ENCODE measurements at places on chromosomes 16 and 17.

DNA sequence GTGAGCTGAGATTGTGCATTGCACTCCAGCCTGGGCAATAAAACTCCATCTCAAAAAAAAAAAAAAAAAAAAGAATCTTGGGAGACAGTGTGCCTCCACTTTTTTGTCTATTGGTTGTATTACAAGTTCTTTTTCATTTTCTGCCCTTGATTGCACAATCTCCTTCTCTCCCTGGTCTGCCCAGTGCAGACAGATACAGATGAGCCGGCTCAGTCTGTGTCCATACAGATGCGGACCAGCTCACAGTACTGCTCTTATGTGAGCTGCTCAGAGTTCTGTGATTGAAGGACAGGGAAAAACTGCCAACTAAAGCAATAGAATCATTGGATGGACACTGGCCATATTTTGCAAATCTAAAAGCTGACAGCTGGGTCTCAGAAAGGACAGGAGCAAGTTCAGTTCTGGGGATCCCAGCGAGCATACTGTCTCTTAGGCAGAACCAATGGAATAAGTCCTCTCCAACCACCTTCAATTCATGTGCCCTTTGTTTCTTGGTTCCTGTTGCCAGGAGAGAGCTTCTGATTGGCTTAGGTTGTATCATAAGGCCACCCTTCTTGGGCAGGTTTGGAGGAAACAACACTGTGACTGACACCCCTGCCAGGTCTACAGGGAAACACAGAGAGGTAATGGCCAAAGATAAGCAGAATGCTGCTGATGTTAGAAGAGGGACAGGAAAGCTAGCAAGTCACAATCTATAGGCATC is 495.6 kb upstream of the HSBP1 start:
- no peak for DNase-seq

- DNase-seq: peak; percentile 95
Observed at GRCh38 chr17:42311240-42312034, 23.1 kb downstream of the STAT5A start.

DNA sequence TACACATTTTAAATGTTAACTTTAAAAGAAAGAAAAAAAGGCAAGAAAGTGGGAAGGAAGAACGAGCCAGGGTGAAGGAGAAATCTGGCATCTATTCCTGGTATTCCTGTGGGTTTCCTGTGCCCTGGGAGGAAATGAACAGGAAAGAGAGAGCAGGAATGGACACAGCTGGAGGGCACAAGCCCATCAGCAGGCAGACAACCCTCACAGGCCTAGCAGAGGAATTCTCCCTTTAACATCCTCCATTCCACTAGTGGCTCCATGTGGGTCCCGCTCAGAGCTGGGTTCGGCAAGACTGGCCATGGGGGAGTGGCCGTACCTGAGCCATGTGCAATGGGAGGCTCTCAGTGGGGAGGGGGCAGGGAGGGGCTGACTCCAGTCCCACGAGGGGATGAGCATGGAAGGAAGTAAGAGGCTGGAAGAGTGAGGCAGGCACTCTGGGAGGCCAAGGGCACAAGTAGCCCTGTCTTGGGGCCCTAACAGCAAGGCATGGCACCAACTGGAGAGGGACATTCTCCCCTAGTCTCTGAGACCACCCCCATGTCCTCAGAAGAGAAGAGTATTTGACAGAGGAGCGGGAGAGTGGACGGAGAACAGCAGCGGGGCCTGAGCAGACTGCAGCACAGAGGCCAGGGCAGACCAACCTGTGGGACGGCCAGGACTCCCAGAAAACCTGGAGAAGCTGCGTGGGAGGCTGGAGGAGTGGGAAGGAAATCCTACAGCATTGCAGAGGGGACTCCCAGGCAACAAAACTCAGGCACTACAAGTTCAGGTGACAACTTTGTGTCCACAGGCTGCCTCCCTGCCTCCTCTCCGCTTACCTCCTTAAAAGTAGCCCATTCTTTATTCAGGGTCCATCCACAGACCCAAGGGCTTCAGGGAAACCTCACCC is 30.2 kb downstream of the TK2 start:
- DNase-seq: no peak

DNA sequence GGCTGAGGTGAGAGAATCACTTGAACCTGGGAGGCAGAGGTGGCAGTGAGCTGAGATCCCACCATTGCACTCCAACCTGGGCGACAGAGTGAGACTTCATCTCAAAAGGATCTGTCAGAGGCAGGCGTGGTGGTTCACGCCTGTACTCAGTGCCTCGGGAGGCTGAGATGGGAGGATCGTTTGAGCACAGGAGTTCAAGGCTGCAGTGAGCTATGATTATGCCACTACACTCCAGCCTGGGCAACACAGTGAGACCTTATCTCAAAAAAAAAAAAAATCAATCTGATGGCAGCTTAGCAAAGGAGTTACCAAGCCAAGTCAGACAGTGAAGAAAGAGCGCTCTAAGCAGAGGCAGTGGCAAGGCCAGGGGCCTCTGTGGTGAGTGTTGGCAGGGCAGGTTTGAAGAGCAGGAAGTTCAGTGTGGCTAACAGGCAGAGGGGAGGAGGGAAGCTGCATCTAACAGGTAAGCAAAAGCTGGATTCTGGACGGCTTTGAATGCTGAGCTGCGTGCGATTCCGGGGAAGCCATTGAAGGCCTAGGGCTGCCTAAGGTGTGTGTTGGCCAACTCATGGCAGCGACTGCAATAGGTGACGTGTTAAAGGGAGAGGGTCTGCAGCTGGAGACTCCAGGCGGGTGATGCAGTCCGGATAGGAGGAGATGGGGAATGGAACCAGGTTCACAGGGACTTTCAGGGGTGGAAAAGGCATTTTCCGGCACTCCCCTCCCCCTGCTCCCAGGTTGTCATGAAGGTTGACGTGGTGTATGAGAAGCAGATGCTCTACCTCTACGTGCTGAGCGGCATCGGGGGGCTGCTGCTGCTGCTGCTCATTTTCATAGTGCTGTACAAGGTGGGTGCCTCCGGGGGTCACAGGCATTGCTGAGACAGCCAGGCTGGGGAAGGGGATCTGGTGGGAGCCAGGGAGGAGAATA is 7.0 kb downstream of the ZNF768 start:
- DNase-seq: no peak

DNA sequence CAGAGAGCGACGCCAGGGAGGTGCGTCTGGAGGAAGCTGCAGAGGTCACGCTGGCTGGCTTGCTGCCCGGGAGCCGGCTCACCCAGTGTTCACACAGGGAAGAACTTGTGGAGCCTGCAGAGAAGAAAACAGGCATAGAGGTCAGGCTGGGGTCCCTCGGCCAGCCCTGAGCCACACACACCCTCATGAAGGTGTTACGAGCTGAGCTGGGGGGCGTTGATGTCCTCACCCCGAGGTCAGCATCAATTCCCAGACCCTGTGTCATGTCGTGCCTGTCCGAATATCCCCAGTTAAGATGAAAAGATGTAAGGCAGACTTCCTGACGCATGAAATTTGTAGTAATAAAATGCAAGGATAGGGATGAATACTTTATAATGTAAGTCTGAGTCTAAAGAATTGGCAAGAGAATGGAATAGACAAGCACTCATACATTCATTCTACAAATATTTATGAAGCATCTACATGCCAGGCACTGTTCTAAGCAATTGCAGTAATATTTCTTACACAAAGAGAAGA is 77.1 kb downstream of the USP31 start:
- DNase-seq: no peak

- no peak for DNase-seq
Observed at GRCh38 chr16:86324320-86324719, 186.0 kb upstream of the FOXF1 start.

DNA sequence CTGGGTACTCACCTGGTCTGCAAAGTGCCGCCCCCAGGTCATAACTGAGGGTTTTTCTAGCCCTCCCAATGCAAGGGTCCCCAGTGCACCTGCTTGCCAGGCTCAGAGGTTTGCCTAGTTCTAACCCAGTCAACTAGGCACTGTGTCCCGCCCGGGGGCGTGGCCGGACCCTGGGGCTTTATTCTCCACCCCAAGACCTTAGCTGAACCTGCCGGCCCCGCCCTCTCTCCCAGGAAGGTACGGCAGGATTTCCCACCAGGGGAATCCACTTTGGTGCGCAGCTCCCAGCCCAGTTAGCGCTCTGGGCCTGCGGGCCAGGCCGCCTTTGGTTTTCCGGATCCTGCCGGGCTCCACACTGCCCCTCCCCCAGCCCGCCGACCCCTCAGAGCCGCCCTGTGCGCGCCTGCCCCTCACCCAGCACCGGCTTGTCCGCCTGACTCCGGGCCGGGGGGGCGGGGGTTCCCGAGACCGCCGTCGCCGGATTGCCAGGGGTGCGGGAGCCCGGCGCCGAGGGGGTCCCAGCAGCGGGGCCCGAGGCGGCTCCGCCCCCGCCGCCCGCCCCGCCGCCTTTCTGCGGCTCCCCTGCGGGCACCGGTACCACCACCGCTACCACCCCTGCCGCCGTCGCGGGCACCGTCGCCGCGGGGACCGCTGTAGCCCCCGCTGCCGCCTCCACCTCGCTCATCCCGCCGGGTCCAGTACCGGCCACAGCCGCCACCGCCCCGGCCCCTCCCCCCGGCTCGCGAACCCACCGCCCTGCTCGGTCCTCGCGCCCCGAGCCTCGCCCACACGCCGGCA is 424 bp downstream of the YBX2 start:
- DNase-seq: no peak

DNA sequence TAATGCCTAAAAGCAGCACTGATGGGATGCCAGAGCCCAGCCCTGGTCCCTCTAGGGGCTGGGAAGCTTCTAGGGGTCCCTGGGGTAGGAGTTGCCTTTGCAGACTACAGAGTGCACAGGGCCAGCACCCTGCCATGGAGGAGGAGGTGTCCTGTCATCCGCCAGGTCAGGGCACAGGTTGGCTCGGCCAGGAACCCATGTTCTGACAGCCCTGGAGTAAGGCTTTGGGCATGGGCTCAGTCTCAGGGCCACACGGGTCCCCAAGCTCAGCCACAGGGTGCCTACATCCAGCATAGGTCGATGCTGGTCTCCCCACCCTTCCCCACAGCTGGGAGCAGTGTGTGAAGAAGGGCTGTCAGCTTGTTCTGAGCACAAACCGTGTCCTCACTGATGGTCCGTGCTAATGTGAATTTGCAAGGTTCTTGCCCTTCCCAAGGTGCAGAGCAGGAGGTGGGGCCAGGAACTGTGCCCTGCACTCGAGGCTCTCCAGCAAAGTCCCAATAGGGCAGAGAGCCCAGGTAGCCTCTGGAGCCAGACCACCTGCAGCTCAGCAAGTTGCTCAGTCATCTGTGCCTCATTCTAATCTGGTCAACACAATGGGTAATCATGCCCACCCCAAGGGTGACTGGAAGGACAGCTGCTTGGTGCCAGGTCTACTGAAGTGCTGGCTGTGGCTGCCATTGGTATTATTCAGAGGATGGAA is 72.8 kb downstream of the AMFR start:
- DNase-seq: no peak

GRCh38 chr17:29155966-29156338 is 24.2 kb downstream of the MYO18A start:
- no peak for DNase-seq

GRCh38 chr17:77280304-77281121 is 139.7 kb downstream of the SEC14L1 start:
- DNase-seq: no peak

GRCh38 chr17:44878627-44879221 is 20.5 kb downstream of the EFTUD2 start:
- DNase-seq: no peak

- no peak for DNase-seq
Observed at GRCh38 chr16:1444730-1445517, 568 bp upstream of the CCDC154 start.

- DNase-seq: no peak
Observed at GRCh38 chr17:41196068-41196467, 6.4 kb downstream of the KRTAP9-1 start.

GRCh38 chr17:54793271-54793670 is 107.4 kb upstream of the TOM1L1 start:
- peak; percentile 68 for DNase-seq

DNA sequence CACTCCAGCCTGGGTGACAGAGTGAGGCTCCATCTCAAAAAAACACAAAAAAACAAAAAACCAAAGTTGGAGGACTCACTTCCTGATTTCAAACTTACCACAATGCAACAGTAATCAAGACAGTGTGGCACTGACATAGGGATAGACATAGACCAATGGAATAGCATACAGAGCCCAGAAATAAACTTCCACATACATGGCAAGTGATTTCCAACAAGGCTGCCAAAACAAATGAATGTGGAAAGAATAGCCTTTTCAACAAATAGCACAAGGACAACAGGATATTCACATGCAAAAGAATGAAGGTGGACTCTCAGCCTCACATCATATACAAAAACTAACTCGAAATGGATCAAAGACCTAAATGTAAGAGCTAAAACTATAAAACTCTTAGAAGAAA is 36.8 kb upstream of the RASD1 start:
- no peak for DNase-seq

GRCh38 chr16:30000735-30001631 is 4.9 kb downstream of the INO80E start:
- no peak for DNase-seq

DNA sequence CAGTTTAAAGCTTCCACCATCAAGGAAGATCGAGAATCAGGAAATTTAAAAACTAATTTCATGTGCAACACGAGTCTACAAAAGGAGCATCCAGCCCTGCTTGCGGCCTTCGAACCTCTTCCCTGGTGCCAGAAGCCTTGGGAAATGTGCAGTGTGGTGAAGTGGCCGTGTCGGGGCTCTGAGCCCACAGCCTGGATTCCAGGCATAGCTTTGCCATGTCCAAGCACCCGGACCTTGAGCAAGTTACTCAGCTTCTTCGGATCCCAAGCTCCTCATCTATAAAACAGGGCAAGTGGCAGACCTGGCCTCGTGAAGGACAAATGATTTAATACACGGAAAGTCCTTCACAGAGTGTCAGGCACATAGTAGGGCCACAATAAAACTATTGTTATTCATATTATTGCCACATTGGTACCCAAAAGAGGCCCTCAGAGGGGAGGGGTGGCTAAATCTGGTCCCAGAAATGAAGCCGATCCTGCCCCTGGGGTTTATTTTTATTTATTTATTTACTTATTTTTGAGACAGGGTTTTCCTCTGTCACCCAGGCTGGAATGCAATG is 34.8 kb downstream of the COTL1 start:
- no peak for DNase-seq

DNA sequence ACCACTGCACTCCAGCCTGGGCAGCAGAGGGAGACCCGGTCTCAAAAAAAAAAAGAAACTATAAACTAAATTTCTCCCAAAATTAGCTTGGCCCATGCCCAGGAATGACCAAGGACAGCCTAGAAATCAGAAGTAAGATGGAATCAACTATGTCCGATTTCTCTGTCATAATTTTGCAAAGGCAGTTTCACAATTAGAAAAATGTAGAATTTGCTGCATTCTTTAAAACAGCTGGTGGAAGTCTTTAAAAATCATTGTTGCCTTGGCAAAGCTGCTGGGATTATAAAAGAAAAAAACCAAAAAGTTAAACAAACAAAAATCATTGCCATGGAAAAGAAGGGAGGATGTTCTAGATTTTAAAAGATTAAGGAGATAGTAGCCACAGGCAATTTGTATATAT is 32.4 kb downstream of the WWP2 start:
- DNase-seq: no peak

GRCh38 chr16:5653789-5654188 is 556.2 kb upstream of the EEF2KMT start:
- DNase-seq: peak; percentile 40

DNA sequence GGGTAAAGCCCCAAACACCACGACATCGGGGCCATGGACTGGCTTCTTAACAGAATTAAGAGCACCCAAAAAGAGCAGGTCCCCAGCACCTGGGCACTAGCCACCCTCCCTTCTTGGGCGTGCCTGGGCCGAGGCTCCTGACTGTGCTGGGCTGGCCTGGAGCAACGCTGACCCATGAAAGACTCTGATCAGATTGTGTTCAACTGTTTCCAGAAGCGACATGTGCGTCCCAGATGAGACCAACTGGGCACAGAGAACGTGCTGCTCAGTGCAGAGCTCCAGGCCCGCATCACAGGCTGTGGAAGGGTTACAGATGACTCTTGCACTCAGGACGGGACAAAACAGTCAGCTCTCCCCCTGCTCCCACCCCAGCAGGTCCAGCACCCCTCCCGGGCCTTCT is 100.7 kb downstream of the KCNJ12 start:
- no peak for DNase-seq

All from SK-N-DZ (cell line).